Central memory CD4-positive, alpha-beta T cell (primary cell): ENCODE measurements at places on chromosomes 2 and 18.

DNA sequence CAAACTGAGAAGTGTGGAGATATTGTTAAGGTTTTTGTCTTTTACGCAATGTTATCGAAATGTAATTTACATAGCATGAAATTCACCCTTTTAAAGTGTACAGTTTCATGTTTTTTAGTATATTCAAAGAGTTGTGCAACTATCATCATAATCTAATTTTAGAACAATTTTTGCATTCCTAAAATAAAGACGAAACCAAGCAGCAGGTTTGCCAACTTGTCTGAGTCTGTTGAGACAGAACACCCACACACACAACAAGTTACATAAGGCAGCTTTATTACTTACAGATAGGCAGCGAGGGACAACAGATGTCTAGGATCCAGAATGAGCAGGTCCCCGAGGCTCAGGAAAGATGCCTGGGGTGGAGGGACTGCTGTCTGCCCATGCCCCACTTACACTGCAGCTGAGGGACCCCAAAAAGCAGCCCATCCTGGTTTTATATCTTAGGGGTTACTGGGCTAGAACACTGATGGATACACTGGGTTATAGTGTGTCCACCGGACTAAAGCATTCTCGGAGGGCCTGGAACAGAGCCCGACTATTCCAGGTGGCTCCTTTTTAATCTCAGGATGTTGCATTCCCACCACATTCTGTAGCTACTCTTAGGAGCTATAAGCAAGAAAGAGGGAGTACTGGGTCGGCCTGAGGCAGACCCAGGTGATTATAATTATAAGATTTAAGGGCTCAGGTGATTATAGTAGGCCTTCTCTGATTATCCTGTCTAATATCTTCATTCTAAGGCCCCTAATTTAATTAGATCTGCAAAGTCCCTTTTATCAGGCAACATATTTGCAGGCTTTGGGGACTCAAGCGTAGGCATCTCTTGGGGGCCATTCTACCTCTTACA is 150.2 kb upstream of the DOK6 start:
- DNase-seq, result no peak

- DNase-seq, result no peak
These were observed 12.9 kb downstream of the ARPC2 start for GRCh38 chr2:218229851-218230250.

GRCh38 chr2:15746703-15747550 is 155.3 kb downstream of the DDX1 start:
- DNase-seq, result no peak

DNA sequence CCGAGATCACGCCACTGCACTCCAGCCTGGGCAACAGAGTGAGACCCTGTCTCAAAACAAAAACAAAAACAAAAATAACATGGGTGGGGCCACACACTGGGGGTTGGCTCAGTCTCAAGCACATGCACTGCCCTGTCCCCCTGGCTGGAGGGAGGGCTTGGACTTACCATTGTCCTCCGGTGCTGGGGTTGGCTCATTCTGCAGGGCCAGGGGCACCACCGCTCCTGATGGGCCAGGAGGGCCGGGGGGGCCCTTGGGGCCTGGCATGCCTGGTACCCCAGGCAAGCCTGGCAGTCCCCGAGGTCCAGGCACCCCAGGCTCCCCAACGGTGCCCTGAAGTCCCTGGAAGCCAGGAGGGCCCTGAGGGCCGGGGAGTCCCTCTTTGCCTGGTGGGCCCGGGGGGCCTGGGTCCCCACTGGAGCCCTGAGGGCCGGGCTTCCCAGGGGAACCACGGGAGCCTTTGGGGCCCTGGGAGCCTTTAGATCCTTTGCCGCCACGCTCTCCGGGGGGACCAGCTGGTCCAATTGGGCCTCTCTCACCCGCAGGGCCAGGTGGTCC is 66.8 kb upstream of the THOC1 start:
- no peak for DNase-seq

DNA sequence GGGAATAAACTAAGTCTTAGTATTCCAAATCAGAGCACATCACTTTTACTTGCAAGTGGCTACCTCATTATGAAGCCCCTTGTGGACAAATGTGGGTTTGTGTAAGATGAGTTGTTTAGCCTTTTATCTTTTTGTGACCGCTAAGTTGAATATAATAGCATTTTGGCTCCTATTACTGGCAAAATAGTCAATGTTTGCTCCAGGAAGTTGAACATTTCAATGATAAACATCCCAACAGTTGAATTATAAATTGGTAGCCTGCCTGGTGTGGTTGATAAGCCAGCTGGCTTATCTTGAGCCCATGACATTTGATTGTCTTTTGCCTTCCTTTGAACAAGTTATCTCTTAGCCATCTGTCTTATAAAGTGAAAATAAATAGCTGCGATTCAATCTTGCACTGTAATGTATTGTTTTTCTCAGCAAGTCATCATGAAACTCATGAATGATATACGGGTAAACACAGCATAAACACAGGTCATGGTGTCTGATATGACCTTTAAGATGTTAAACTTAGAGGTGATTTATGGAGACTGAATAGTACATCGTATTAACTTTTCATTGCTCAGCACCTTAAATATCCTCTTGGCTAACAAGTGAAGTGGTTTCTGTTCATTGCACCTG is 338.4 kb downstream of the SOCS6 start:
- no peak for DNase-seq

DNA sequence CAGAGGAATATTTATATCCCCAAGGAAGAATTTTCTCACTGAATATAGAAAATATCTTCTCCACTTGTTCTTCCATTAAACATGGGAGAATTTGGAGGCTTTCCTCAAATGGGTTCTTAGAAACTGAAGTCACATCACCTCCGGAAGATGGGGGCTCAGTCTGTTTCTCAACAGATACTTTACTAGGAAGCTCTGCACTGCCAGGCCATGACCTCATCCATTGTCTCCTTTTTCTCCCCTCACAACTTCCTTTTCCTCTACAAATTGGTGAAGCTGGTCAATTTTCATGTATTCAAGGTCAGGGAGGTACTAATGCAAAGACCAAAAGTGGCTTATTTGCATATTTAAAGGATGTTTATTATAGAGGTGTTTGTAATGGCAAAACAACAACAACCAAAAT is 173.1 kb downstream of the RNF152 start:
- no peak for DNase-seq

DNA sequence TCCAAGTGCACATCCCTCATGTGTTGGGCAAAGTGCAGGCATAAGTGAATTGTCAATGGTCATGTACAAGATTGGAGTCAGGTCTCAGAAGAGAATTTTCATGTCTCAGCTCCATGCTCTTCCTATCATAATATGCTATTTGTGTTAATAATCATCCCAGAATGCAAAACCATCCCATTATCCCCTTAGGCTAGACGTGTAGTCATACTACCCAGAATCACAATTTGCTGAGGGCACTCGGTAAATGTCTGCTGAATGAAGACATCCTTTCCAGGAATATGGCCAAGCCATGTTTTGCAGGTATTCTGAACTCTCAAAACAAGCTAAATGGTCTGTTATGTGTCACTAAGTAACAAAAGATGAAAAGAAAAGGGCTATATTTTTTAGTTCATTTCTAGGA is 263.8 kb downstream of the RAD51AP2 start:
- DNase-seq, result no peak

DNA sequence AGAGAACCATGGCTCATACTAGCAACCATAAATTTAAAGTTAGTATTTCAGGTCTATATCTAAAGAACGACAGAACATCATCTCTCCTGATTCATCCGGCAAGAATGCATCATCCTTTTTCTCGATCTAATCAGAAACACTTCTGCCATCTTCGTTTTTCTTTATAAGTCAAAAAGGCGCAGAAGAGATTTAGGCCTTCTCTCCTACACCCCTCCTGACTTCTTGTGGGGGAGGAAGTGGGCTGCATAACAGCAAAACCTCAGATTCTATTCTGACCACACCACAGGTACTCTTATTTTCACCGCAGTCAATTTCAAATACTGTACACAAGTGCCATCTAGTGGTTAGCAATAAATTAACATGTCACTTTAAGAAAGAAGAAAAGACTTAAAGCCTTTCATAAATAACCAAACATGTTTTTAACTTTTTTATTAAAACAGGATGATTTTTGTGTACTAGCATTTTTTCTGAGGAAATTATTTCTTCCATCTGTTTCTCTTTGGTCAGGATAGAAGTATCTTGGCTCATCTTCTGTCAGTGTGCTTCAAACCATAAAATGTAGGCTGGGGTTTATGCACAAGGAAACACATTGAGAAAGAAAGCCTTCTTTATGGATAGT is 48.4 kb upstream of the PIK3C3 start:
- DNase-seq, result peak; percentile 67

DNA sequence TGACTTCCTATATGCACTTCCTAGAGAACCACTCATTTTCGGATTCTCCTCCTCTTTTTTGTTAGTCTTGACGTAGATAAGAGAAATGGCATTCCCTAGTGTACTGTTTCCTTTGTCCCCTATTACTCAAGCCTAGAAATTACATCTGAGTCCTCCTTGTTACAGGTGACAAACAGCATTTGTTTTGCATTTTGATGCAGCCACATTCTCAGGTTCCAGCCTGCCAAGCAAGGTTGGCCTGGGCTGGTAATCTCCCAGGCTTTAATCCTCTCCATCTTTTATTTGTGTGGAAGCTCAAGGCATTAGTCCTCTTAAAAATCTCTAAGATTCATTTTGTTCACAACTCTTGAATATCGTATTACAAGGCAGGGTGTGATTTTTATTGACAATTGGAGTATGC is 318.0 kb upstream of the NRP2 start:
- DNase-seq, result no peak

- DNase-seq, result no peak
These were observed 236.6 kb downstream of the SS18 start for GRCh38 chr18:25853691-25854433.

DNA sequence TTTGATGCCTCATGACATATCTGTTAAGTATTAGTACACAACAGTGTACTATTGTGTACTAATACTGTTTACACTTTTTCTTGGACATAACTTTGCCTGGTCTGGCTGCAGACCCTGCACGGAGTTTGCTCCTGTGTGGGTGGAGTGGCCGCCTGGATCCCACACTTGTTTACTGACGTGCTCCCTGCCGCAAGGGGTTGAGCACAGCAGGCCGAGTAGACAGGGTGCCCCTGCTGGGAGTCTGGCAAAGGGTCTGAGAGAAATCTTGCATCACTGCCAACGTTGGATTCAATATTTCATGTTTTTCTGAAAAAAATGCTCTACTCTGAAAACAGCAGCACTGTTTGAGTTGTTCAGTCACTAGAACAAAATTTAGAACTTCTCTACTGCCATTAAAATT is 59.0 kb downstream of the PDK1 start:
- no peak for DNase-seq

- DNase-seq, result no peak
These were observed 73.5 kb downstream of the MYO1B start for GRCh38 chr2:191318729-191319078.

GRCh38 chr2:204892506-204893255 is 347.4 kb downstream of the PARD3B start:
- peak; percentile 12 for DNase-seq

- DNase-seq, result no peak
These were observed 46.8 kb downstream of the TMEM131 start for GRCh38 chr2:97948926-97949325.

GRCh38 chr18:10234912-10235660 is 219.3 kb upstream of the APCDD1 start:
- no peak for DNase-seq

- no peak for DNase-seq
These were observed 67.0 kb upstream of the LYPD6B start for GRCh38 chr2:148971547-148971946.

- no peak for DNase-seq
These were observed 25.0 kb downstream of the SFT2D3 start for GRCh38 chr2:127726158-127726880.

GRCh38 chr2:75605770-75606529 is 40.6 kb upstream of the MRPL19 start:
- no peak for DNase-seq

DNA sequence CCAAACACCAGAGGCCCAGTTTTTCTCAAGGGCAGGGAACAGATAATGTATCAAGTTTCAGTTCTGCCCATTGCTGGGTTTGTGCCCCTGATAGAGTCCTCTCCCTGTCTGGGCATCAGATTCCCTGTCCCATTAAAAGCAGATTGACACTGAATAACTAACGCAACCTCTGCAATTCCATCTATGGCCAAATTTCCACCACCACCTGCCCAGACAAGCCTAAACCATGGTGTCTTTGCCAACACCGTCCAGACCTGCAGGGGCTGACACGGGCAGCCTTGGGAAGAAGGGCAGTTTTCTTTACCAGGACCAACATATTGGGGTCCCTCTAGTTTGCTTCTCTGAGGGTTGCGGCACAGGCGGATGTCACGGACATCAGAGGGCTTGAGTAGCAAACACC is 26.4 kb upstream of the PAX8 start:
- DNase-seq, result no peak

DNA sequence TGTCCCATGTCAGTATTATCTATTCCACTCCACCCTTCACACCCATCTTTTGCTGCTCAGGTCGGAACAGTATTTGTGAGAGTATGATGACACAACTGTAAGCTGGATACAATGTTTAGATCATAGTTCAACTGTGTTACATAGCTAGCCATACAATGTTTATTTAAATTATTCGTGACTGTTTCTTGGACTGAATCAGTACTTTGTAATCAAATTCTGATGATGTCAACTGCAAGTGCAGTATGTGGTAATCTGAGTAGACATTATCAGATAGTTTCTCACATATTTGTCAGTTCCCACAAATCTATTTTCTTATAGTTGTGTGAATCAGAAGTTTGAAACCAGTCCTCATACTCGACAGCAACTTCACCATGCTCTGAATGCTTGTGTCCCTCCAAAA is 177.6 kb downstream of the ZNF407 start:
- no peak for DNase-seq

DNA sequence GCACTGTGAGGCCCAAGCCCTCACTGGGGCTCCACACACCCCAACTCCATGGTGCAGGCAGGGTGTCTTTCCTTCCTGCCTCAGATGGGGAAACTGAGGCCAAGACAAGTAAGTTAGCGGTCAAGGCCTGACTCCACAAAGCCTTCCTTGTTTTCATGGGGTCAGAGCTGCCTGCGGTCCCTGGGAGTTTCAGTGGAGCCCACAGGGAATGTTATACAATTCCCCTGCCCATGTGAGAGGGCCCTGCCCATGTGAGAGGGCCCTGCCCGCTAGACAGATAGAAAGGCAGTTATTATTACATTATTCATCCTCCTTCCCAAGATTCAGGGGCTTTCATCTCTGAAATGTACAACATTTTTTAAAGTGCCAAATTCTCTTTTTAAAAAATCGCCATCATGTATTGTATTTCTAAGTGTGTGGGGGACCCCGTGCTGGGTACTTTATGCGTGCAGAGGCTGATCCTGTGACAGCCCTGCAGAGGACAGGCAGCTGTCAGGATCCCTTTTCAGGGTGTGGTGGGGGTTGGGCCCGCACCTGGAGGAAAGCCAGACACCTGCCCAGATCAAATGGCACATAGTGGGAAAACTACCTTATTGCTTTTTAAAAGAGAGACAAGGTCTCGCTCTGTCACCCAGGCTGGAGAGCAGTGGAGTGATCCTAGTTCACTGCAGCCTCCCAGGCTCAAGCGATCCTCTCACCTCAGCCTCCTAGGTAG is 23.4 kb downstream of the FBLN7 start:
- DNase-seq, result no peak

- DNase-seq, result no peak
These were observed 101.7 kb downstream of the NRP2 start for GRCh38 chr2:205783872-205784499.
